ENCODE measurements at places on chromosomes 2 and 18. TPM values are rescaled to one million over a fixed set of nuclear protein-coding genes. Genes with fewer than 3 reads are reported as not detected.

DNA sequence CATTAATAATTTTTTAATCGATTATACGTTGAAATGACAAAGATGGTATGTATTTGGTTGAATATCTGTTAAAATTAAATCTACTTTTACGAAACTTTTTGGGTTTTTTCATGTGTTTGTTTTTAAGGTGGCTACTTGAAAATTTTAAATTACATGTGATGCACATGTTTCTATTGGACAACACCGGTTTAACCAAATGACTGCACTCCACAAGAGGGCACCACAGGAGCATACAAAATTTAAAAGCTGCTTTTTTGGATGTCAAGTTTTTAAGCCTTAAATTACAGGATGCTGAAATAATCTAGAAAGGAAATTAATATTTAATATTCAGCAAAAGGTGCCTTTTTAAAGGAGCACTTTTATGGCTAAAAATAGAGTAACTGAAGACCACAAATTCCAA is 98.7 kb downstream of the ACVR1 start:
- peak; percentile 34 for DNase-seq

GRCh38 chr2:66202586-66202985 is 232.3 kb upstream of the MEIS1 start:
- DNase-seq, result no peak

DNA sequence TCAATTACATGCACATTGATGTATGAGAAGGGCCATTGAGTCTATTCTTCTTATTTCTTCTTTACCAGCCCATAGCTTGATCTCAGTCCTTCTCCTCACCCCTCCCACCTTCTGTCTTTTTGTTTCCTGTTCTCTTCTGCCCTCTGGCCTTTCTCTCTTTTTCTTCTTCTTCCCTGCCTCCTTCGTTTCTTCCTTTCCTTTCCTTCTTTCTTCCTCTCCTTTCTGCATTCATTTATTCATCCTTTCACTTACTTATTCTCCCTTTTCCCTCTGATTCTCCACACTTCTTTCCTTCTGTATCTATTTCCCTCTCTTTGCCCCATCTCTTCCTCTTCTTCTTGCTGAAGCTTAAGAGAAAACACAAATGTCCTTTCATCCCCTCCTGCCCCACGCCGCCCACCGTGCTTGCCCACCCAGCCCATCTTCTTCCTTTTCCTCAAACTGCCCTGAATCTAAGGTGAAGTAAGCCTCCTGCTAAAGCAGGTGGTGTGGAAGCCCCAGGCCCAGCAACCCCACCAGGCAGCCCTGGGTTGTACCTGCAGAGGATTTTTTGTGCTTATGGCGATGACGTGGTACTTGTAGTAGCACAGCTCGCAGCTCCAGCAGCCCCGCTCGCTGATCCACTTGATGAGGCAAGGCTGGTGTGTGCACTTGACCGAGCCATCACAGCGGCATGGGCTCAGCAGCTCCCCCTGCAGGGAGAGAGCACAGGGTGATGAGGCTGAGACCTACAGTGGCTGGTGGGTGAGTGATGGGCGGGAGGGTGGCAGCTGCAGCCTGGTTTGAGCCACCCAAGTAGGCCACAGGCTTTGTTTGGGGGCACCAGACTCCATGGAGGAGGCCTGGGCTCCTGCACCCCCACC is 89.0 kb downstream of the MARCHF4 start:
- no peak for DNase-seq

Gene DSG4
- polyA plus RNA-seq, result 0.01 TPM

DNA sequence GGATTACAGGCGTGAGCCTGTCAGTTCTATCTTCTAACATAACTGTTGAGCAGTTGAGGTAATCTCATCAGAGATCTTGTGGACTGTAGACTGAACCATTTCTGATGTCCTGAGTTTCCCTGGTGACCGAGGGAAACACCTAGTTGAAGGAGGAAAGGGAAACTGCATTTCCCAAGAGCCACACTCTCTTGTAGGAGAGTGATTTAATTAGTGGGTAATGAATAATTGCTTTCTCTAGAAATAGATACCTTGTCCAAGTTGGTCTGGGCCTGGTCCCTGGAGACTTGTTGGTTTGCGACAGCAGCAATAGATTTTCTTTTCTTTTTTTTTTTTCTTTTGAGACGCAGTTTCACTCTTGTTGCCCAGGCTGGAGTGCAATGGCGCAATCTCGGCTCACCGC is 7.4 kb downstream of the TTLL4 start:
- DNase-seq, result no peak

DNA sequence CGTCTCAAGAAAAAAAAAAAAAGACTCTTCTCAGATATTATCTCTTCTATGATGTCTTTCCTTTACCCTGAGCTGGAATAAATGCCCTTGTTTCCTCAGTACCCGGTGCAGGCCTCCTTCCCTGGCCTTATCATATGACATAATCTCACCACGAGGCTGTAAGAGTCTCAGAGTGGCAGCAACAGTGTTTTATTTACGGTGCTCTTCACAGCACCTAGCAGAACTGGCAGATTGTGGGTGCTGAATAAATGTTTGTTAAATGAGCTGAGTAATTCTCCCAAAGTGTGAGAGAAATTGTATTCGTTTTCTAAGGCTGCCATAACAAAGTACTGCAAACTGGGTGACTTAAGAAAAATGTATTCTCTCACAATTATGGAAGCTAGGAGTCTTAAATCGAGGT is 82.8 kb upstream of the CD28 start:
- no peak for DNase-seq

GRCh38 chr2:187916799-187917198 is 362.6 kb upstream of the TFPI start:
- DNase-seq, result no peak

DNA sequence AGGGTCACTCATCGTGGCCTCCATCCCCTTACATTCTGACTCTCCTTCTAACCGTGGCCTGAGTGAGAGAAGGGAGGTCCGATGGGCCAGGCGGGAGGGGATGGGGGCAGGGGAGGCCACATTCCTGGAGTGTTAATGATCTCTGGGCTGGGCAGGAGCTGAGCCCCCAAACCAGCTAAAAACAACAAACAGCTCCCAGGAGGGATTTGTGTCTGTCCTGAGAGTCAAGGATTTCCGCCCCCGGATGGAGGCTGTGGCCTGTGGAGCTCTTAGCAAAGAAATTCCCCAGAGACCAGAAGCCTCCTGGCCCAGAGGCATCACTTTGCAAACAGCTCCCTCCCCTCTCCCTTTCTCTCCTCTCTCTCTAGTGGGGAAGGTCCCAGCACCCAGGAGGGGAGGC is 23.5 kb downstream of the EMX1 start:
- DNase-seq, result no peak

Gene SLC4A3
- polyA plus RNA-seq, result 13.5 TPM

DNA sequence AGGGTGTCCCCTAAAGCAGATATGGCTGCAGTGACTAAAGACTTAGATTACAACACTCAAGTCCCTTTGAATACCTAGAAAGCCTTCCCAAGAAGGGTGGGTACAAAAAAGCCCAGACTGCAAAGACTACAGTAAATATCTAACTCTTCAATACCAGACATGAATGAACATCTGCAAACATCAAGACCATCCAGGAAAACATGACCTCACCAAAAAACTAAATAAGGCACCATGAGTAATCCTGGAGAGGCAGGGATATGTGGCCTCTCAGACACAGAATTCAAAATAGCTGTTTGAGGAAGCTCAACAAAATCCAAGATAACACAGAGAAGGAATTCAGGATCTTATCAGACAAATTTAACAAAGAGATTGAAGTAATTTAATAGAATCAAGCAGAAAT is 138.2 kb upstream of the OTOS start:
- DNase-seq, result no peak

DNA sequence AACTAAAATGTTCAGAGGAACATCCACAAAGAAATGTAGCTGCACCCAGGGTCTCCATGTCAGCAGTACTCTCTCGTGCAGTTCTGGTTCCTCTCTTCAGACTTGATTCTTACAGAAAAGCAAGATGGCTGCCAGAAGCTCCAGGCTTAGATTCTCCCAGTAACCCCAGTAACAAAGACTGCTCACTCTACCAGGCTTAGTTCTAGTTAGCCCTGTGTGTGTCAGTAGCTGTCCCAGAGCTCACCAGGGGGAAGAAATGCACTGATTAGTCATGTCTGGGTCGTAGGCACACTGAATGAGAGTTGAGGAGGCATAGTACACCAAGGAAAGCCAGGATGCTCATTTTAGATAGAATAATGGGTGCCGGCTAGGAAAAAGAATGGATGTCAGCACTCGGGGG is 395.0 kb upstream of the NRP2 start:
- no peak for DNase-seq

- no peak for DNase-seq
Observed at GRCh38 chr18:63208676-63209075, 110.9 kb downstream of the BCL2 start.

Gene BMP10
- not detected for polyA plus RNA-seq

Gene NEU2
- not detected for polyA plus RNA-seq

GRCh38 chr2:174025271-174026121 is 60.3 kb upstream of the SP3 start:
- DNase-seq, result peak; percentile 78

Gene ABCG5
- polyA plus RNA-seq, result 0.40 TPM

- no peak for DNase-seq
Observed at GRCh38 chr2:39689876-39690275, 24.2 kb downstream of the TMEM178A start.

Gene HAAO
- 53.6 TPM for polyA plus RNA-seq

Gene RIT2
- polyA plus RNA-seq, result not detected

Gene POTEC
- polyA plus RNA-seq, result 0.09 TPM

DNA sequence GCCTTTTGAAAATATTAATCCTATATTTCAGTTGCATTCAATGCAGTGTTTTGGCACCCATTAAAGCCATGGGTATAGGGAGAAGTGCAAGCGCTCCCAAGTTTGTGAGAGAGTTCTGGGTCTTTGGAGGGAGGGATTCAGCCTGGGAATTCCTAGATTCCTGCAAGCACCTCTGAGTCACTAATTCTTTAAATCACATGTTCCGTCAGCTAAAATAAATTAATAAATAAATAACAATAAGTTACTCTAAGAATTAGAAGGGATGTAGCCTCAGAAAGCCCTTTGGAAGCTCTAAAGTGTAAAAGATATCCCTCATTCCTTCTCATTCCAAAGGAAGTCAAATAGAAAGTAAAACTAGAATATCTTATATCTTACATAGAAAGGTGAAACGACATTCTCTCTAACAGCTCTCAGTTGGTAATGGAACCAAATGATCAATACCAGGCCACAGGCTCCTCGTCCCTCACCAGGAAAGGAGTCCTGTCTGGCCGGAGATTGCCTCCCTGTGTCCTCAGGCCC is 222.4 kb upstream of the RBBP8 start:
- DNase-seq, result no peak

- no peak for DNase-seq
Observed at GRCh38 chr2:61356958-61357350, 113.9 kb downstream of the USP34 start.

GRCh38 chr2:26460613-26461031 is 17.3 kb downstream of the OTOF start:
- no peak for DNase-seq

Measured in renal pelvis (tissue), 12 donors.